Amygdala (tissue), 56 donors: ENCODE measurements at places on chromosomes 7 and 10.

- no peak for DNase-seq
These were observed 82.8 kb upstream of the DIP2C start for GRCh38 chr10:772227-772637.

DNA sequence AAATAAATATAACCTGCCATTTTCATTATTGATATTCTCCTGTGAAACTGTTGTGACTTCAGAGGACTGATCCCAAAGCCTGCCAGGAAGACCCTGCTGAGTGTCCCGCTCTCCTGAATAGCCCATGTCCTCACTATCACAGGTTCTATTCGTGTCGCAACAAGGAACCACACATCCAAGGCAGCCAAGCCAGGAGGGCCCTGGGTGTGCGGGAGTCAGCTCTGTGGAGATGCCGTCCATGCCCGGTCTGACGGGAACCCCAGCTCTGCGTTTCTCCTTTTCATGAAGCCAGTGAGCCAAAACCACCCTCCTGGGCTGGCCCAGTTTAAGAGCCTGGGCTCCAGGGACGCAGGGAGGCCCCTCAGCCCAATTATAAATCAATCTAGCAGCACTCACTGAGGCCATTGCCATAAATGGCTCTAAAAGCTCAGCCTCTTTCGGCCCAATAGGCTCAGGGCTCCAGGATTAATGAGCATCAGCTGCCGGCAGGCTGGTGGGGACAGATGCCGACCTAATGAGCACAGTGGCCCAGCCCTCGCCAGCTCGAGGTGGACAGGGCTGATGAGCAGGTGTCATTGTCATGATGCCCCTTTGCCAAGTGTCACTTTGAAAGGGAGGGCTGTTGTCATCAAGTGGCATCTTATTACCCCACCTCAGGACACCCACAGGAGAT lies 177.9 kb downstream of the PLXNA4 start:
- DNase-seq, result no peak

DNA sequence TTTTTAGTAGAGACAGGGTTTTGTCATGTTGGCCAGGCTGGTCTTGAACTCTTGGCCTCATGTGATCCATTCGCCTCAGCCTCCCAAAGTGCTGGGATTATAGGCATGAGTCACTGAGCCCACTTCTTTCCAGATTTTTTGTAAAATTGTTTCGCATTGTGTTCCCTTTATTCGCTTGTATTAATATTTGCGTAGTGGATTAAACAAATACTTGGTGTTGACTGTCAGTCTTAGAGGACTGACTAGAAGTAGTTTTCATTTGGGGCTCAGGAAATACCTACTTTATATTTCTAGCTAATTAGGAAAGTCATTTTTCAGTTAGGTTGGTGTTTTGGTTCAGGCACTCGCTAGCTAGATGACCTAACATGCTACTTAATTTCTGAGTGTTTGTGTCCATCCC lies 11.1 kb downstream of the WAC start:
- no peak for DNase-seq

GRCh38 chr10:123421461-123421860 lies 244.7 kb upstream of the GPR26 start:
- DNase-seq, result no peak

DNA sequence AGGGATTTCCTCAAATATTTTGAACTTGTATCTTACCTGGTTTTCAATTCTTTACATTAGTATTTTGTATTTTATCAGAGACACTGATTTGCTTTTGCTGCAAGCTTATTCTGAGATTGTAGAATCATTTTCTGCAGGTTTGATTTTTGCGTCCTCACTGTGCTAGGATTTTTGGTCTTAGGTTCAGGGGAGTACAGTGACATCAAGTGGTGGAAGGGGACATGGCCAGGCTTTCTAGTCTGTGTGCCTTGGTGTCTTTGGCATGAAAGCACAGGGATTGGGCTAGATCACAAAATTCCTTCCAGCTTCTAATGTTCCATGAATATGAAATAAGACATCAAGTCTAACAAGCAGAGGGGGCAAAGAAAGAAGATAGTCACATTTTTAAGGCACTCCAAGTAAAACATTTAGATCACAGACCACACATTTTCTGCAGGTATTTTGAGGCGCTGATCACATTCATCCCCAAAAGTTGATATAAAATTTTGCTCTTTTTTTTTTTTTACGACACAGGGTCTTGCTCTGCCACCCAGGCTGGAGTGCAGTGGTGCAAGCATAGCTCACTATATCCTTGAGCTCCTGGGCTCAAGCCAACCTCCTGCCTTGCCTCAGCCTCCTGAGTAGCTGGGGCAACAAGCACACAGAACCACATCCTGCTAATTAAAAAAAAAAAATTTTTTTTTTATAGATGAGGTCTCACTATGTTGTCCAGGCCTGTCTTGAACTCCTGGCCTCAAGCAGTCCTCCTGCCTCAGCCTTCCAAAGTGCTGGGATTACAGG lies 124.4 kb downstream of the PON1 start:
- peak; percentile 19 for DNase-seq

DNA sequence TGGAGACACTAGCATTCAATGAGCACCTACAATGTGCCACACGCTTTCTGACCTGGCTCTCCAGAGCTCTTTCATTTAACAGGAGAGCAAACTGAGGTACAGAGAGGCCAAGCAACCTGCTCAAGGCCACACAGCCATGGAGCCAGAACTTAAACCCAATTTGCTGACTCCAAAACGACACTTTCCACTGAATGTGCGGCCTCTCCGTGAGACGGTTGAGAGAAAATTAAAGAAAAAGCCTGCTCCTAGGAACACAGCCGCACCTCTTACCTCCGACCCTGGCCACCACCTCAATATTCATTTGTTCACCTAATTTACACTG lies 42.8 kb downstream of the ZCCHC24 start:
- no peak for DNase-seq

- no peak for DNase-seq
These were observed 56.0 kb downstream of the KAT6B start for GRCh38 chr10:74882427-74882826.

DNA sequence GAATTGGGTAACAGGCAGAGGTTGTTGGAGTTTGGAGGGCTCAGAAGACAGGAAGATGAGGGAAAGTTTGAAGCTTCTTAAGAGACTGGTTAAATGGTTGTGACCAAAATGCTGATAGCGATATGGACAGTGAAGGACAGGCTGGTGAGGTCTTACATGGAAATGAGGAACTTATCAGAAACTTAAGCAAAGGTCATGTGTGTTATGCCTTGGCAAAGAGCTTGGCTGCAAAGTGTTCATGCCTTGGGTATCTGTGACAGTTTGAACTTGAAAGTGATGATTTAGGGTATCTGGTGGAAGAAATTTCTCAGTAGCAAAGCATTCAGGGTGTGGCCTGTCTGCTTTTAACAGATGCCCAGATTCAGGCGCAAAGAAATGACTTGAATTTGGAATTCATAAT lies 64.5 kb upstream of the EEPD1 start:
- DNase-seq, result no peak
